H4 (cell line): ENCODE measurements at places on chromosomes 6 and 20. TPM values are rescaled to one million over a fixed set of nuclear protein-coding genes. Genes with fewer than 3 reads are reported as not detected.

The ADTRP gene
- 0.74 TPM in 1 of 2 replicates, not detected in the other for total RNA-seq

The CHRNA4 gene
- not detected in 2 replicates for total RNA-seq

The SIGLEC1 gene
- total RNA-seq: 0.02 TPM in 1 of 2 replicates, not detected in the other

The TUBB1 gene
- not detected in 2 replicates for total RNA-seq

The TINAG gene
- not detected in 2 replicates for total RNA-seq

The STK38 gene
- total RNA-seq: 14.7 and 21.9 TPM in 2 replicates

The FUCA2 gene
- 68.2 and 72.8 TPM in 2 replicates for total RNA-seq

The FAM83C gene
- not detected in 2 replicates for total RNA-seq

The SLC22A3 gene
- not detected in 2 replicates for total RNA-seq

The NINL gene
- 3.7 and 4.4 TPM in 2 replicates for total RNA-seq

The EYA2 gene
- 0.14 and 0.60 TPM in 2 replicates for total RNA-seq

The TMEM217 gene
- 1.1 and 1.6 TPM in 2 replicates for total RNA-seq

The TGM2 gene
- total RNA-seq: 7.0 and 7.1 TPM in 2 replicates

The ARMH2 gene
- not detected in 2 replicates for total RNA-seq

The FILIP1 gene
- 0.31 and 0.88 TPM in 2 replicates for total RNA-seq

The BANF2 gene
- not detected in 2 replicates for total RNA-seq

The NAA20 gene
- total RNA-seq: 63.2 and 83.4 TPM in 2 replicates

The IMPG1 gene
- total RNA-seq: 0.14 TPM in 1 of 2 replicates, not detected in the other

The ANGPT4 gene
- 0.53 and 1.3 TPM in 2 replicates for total RNA-seq

The TGM3 gene
- total RNA-seq: not detected in 2 replicates

The KCNK5 gene
- total RNA-seq: 0.58 TPM in 2 replicates

The BPI gene
- 0.10 TPM in 1 of 2 replicates, not detected in the other for total RNA-seq

The GMPR gene
- 8.9 and 11.5 TPM in 2 replicates for total RNA-seq

The SCUBE3 gene
- total RNA-seq: 0.02 TPM in 1 of 2 replicates, not detected in the other

The ADGRF4 gene
- total RNA-seq: 0.25 and 0.81 TPM in 2 replicates
